Ecto neural progenitor cell (in vitro differentiated cells): ENCODE measurements at places on chromosomes 6 and 20.
A peak's percentile ranks its signal among the peaks of the same experiment; 100 is the strongest.

DNA sequence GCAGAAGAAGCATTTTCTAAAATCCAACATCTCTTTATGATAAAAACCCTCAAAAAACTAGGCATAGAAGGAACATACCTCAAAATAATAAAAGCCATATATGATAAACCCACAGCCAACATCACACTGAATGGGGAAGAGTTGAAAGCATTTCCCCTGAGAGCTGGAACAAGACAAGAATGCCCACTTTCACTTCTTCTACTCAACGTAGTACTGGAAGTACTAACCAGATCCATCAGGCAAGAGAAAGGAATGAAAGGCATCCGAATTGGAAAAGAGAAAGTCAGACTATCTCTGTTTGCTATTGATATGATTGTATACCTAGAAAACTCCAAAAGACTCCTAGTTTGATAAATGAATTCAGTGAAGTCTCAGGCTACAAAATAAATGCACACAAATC is 7.9 kb upstream of the CDK19 start:
- DNase-seq: no peak

DNA sequence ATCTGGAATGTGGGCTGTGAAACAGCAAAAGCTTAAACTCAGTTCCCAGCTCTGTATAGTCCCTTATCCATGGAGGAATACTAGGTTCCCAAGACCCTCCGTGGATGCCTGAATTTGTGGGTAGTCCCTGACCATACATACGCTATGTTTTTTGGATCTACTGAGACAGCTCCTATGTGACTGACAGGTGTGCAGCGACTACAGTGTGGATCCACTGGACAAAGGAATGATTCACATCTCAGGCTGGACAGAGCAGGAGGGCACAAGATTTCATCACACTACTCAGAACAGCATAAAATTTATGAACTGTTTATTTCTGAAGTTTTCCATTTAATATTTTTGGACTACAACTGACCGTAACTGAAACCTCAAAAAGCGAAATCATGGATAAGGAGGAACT is 125.3 kb downstream of the MAP7 start:
- no peak for DNase-seq

GRCh38 chr20:14361509-14362345 is 24.3 kb upstream of the FLRT3 start:
- no peak for DNase-seq

GRCh38 chr20:50804437-50805348 is 9.8 kb downstream of the BCAS4 start:
- DNase-seq: no peak

DNA sequence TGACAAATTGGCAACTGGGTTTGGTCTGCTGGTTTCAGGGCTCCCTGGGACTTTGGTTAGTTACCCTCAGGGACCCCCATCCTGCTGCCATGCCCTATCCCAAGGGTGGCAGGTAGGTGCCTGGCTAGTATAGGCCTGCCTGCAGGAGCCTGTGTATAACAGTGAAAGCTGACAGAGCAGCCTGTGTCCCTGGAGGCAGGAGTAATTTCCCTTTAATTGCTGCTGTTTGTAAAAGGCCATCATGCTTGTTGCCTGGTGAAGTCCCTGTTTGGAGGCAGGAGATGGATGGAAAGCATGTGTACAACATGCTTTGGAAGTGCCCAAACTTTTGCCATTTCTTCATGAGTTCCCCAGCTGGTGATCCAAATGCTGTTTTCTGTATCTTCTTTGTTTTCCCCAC is 30.1 kb downstream of the CMTR1 start:
- no peak for DNase-seq

DNA sequence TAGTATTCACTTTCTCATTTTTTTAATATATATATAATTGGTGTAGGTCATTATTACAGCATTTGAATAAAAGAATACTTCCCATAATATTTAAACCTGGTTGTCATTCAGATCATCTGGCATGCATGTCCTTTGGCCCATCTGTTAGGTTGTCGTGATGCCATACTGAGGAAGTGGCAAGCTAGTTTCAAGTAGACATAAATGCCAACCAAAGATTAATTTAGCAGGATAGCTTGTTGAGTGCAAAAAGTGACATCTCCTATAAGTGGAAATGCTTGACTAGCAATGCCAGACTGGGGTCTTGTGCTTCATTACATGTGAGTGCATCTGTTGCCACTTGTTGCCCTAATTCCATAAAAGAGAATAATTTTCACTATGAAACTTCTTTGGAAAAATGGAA is 1044.7 kb downstream of the GRIK2 start:
- no peak for DNase-seq

DNA sequence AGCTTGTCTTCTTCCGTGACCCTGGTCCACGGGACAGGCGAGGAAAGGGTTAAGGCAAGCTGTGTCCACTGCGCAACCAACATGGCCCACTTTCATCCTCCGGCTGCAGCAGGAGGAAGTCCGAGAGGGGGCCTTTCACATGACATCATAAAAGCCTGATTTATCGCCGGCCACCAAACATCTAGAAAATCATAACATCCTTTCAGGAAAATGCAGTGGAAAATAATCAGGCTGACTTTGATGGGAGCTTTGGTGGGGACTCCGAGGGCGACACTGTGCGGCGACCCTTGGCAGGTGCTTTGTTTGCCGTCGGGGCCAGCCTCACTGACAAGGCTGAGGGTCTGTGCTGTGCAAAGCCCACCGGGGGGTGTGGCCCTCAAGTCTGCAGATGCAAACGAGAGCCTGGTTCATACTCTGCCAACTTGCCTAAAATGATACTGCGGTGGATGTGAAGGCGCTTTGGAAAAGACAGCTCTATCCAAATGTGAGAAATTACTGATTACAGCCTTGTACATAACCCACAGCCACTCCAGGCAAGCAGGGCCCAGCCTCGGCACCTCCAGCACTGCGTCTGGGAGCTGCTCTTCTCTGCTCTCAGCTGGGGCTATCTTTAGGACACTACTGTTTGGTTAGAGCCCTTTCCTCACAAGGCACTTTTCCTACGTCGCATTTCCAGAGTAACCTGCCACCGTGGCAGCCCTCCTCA is 25.7 kb downstream of the FOXC1 start:
- DNase-seq: no peak

GRCh38 chr20:46230801-46231282 is 77.5 kb downstream of the CDH22 start:
- peak; percentile 81 for DNase-seq

GRCh38 chr6:39367700-39368099 is 45.2 kb upstream of the KCNK16 start:
- no peak for DNase-seq

- no peak for DNase-seq
Measured at GRCh38 chr20:235891-236290, 8.8 kb downstream of the DEFB129 start.

DNA sequence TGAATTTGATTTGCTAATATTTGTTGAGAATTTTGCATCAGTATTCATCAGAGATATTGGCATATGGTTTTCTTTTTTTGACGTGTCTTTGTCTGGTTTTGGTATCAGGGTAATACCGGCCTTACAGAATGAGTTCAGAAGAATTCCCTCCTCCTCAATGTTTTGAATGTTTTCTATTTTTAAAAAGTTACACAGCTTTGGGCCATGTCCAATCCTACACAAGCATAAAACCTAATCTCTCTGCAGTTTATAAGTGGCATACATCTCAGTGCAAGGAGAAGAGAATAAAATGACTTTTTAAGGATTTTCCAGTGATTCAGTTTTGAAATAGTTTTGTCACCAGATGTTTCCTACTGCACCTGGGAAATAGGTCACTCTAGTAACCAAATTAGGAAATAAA is 185.5 kb downstream of the COL12A1 start:
- no peak for DNase-seq

- no peak for DNase-seq
Measured at GRCh38 chr20:14724468-14724867, 387.1 kb upstream of the FLRT3 start.

DNA sequence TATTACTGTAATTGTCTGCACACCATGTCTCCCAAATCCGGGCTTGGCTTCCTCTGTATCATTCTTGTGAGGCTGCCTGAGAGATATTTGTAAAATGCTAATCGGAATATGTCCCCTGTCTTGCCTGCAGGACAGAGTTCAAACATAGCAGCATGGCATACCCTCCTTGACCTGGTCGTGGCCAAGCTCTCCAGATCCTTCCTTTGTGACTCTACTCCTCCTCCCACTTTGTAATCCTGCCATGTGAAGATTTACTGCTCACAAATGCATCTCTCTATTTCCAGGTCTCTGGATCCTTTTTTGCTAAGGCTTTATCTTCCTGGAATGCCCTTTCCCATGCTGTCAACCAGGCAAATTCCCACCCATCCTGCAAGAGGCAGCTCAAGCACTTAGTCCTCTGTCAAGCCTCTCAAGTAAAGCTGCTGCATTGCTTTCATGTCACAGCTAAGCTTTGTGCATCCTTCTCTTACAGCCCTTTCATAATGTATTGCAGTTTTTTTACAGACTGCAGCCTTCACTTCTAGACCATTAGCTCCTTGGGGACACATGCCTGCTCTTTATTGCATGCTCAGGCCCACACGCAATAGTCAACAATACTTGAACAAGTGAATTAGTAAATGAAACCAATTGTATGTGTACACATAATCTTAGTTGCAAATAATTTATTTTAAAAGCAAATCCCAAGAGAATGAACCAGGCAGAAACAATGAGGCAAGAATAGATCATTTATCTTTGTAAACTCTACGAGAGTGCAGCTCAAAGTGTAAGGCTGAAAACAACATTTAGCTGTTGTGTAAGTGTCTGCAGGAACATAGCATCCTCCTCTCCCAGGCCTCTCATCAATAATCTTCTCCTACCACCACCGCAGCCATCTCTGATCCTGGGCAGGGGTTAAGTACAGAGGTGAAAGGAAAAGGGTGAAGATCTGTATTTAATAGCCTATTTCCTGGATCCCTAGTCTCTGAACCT is 45.8 kb downstream of the HIVEP2 start:
- DNase-seq: no peak

DNA sequence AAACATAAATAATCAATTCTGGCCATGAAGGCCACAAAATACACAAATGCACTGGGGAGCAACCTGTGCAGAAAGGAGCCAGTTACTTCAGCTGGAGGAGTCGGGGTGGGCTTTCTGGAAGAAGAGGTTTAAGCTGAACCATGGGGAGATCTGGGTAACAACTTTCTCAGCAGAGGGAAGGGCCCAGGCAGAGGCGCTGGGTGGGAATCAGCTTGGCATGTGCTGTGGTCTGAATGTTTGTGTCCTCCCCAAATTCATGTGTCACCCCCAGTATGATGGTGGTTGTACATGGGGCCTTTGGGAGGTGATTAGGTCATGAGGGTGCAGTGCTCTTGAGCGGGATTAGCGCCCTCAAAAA is 107.9 kb downstream of the SYCP2 start:
- DNase-seq: peak; percentile 23

- no peak for DNase-seq
Measured at GRCh38 chr20:13213335-13213734, 7.7 kb upstream of the ISM1 start.

GRCh38 chr6:106522562-106523250 is 106.6 kb downstream of the RTN4IP1 start:
- no peak for DNase-seq

DNA sequence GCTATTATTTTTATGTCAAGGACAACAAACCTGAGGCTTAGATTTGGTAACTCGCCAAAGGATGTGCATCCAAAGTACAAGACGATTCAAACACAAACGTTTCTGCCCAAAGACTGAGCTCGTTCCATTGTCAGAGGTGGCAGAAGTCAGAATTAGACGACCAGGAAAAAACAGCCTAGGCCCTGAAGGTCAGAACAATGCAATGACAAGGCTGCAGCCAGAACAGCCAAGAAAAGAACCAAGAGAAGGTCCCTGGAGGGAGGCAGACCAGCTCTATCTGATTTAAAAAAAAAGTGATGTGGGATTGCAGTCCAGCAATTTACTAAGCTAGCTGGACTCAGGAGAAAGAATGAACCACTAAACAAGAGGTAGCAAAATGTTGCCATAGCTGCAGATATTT is 54.2 kb downstream of the NCOA7 start:
- no peak for DNase-seq

DNA sequence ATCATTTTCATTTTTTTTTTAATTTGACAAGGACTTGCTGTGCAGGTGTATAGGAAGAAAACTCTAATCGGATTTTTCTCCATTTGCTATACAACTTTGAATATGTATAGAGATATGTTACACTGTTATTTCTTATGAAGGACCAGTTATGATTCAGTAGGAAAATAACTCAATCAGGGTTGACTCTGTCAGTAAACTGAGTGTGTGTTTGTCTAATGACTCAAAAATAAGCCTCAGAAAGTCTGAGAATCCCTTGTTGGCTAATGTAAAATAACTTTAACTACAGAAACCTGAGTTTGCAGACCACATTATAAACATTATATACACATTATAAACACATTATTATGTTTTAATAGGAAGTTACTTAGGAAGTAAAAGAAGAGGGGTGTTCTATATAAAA is 352.6 kb downstream of the RIMS1 start:
- DNase-seq: no peak

DNA sequence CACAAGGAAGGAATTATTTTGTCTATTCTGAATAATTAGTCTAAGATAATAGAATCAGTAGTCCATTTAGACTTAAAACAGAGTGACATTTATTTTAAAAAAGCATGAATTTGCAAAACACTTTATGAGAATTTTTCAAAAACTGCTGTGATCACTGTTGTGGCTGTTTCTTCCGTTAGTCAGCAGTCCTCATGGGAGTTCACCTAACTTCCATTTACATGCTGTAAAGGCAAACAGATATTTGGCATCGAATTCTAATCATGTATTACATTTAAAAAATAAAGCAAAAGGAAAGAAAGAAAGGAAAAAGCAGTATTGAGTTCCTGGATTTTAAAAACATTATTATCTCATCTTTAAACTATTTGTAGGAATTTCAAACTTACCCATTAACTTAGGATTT is 111.8 kb downstream of the MTHFD1L start:
- DNase-seq: no peak

DNA sequence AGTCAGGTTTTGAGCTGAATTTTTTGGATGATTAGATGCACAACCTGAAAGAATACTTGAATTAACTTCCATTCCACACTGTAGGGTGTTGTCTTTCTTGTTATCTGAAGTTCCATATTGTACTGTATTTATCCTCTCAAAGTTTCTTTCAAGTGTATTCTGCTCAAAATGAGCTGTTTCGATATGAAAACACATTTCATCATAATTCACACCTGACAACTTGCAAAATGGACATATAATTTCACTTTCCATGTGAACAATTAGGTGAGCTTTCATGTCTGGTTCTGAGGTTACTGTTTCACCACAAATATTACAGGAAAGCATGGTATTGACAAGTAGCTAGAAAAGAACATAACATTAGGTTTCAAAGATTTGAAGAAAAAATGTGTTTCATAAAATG is 1.7 kb downstream of the ZUP1 start:
- no peak for DNase-seq
